ENCODE measurements at places on chromosomes 5 and 9.

- no peak for DNase-seq
Measured at GRCh38 chr9:21154018-21154608, 12.3 kb downstream of the IFNA21 start.

DNA sequence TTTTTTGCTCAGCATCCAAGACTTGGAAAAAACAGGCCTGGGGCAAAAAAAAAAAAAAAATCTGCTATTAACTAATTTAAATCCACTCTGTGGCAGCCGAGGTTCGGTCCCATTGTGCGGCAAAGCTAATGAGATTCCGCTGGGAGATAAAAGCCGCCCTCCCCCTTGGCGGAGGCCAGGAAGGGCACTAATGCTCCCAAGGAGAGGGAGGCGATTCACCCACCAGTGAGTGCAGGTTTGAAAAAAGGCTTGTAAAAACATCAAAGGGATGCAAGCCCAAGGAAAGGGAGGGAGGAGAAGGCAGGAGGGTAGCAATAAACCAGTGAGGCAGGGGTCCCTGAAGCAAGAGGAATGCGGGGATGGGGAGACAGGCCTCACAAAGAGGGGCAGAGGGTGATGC, 129.5 kb upstream of the RAPGEF1 start:
- no peak for DNase-seq

DNA sequence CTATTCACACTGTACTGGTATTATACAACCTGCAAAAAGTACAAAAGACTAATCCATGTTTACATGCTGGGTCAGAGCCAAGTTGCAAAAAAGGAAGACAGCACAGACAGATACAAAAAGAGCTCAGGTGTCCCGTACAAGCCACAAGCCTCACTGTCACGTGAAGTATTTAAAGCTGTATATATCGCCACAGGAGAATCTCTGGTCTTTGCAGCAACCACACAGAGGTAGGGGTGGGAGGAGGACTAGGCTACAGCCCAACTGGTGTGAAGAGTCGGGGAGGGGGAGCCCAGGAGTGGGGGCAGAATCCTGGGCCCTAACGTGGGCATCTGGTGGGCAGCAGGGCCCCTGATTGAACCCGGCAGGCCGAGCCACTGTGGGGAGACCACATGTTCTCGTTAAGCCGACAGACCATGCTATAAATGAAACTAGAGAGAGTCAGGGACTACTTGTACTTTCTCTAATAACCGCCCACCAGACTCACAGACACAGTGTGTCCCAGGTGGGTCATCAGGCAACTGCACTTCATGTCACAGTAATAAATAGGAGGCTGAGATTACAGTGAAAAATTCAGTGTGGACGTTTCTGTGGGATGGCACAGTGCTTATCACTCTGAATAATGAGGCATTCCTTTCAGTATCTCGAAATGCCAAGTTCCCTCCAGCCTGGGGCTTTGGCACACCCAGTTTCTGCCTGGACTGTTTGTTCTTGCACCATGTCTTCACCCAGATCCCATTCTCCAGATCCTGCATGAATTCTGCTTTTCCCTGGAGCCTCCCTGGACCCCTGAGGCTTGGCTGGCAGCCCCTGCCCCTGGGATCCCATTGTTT, 79.3 kb upstream of the SH3PXD2B start:
- DNase-seq: no peak

DNA sequence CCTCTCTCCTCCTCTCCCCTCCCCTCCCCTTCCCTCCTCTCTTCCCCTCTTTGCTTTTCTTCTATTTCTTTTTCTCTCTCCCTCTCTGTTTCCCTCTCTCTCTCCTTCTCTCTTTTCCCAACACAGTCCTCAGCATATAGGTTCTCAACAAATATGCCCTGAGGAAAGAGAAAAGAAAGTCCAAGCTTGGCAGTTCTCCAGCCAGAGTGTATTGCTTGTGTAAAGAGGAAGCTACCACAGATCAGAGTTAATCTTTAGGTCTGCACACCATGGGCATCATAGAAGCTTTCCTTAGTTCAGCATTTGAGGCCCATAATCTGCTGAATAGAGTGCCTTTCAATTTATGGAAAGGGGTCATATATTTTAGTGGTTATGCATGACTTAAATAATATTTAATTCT, 382.8 kb upstream of the WWC1 start:
- DNase-seq: no peak

DNA sequence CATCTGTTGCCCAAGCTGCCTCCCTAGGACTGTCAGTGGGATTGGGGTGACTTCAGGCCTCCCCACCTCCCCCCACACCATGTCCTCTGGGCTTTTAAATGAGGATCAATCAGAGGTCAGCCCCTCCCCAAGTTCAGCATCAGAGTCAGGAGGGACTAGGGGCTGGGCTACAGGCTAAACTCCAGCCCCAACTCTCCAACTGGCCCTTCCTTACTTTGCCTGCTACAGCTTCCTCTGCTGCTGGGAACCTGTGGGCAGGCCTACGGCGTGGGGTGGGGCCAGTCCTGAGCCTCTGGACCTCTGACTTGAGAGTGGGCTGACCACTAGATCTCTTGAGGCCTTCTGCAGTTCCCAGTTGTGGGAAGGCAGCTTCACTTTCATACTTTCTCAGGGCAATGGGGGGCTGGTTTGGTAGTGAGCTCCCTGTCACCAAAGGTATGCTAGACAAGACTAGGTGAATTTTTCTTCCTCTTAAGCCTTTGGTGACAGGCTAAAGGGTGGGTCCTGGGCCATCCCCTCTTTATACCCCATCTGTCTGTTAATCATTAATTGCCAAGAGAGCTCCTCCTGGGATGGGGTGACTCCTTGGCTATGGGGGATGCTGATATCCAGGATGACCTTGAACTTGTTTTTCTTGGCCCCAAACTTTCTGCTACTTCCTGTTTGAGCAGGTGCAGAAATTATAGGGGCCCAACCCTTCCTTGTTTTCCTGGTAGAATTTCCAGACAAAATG, 10.8 kb upstream of the DAB2IP start:
- DNase-seq: no peak

- DNase-seq: no peak
Measured at GRCh38 chr5:100186181-100186580, 349.0 kb upstream of the FAM174A start.

DNA sequence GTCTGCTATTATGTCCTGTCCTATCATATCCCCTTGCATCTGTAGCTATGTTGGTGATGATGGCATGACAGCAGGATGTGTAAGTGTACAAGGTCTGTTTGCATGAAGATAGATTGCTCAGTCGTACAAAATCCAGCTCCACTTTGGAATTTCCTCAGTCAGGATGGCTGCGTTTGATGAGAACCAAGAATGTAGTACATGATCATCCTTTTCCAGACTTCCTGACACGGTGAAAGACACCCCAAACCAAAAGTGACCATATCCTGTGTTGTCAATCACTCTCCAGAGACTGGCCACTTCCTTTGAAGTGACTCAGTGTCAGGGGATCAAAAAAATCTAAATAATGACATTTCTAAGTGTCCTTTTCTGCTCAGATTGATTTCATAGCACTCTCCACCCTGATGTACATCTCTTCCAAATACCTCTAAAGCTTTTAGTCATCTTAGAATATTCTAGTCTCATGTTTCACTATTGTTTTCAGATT, 213.4 kb downstream of the PLK2 start:
- no peak for DNase-seq

DNA sequence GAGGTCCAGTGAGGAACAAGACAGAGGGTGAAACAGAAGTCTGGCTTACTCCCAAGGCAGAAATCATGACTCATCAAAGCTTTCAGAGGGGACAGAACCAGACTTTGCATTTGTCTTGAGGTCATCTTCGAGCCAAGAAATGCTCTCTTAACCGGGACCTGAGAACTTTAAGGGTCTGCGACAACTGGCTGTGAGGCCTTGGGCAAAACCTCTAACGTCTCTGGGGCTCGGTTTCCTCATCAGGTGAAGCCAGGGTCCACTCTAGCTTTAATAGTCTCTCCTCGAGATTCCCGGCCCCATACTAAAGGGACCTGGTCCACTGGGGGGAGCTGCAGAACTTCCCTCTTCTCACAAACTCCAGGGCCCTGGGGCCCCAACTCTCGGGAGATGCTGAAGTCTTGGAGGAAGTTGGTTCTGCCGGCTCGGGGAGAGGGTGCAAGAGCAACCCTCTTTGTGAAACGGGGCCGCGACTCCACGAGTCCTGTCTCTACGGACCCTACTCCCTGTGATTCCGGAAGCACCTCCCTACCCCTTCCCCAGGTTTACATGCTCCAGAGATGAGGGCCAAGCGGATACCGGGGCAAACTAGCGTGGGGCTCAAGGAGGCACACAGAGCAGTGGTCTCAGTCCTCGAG, 2.6 kb downstream of the GLIS3 start:
- DNase-seq: no peak

- DNase-seq: no peak
Measured at GRCh38 chr5:81486711-81487110, 92.8 kb upstream of the ACOT12 start.

DNA sequence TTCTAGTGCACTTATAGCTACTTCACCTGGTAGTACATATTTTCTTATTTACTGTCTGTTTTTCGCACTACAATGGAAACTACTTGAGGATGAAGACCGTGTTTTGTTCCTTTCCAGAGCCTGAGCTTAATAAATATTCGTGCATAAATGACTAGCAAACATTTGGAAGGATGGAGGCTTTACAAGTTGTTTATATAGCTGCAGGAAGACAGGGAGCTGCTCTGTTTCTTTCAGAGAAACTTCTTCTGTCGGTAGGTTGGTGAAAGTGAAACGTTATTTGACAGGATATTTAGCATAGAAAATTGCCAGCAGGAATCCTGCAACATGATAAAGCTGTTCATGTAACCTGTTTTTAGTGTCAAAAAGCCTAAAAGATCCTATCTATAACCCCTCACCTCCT, 210.6 kb downstream of the PCSK5 start:
- DNase-seq: no peak

DNA sequence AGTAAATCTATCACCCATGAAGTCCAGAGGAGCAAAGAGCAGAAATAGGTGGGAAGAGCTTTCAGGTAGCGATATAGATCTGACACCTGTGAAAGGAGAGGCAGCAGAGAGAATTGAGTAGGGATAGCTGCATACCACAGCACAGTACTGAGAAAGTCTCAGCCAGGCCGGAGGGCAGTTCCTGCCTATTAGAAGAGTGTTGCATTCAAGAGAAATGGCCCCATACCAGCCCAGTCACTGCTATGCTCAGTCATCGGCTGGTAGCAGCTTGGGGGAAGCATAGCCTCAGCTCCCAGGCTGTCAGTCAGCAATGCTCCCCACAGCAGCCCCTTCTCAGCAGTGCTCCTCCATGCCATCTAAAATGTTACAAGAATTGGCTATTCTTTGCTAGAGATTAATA, 285.1 kb upstream of the CDH6 start:
- no peak for DNase-seq

DNA sequence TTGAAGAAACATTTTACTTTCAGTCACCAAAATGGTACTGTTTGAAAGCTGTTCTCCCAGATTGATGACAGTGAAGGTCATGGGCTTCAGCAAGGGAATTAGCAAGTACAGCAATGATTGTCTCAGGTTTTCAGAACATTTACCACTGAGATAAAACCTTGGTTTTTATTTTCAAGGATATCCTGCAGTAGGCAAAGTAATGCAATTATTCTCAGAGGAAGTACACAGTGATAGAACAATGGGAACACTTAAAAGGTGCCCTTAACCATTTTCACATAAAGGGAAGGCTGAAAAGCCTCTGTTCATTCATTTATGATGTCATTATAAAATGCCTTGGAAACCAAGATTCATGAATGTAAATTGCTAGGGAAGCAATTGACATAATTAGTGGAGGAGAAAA, 471.8 kb upstream of the ACO1 start:
- DNase-seq: no peak

- DNase-seq: no peak
Measured at GRCh38 chr5:83340511-83340918, 131.0 kb upstream of the VCAN start.

- DNase-seq: no peak
Measured at GRCh38 chr9:35186524-35186923, 24.7 kb downstream of the UNC13B start.

All from T-helper 2 cell (primary cell).